ENCODE measurements at places on chromosomes 6 and 20.

GRCh38 chr20:51636123-51636522 lies 93.6 kb upstream of the NFATC2 start:
- no peak for DNase-seq

- no peak for DNase-seq
Measured at GRCh38 chr20:49762940-49763766, 49.5 kb upstream of the B4GALT5 start.

- DNase-seq = no peak
Measured at GRCh38 chr6:28771401-28772267, 152.2 kb downstream of the TRIM27 start.

DNA sequence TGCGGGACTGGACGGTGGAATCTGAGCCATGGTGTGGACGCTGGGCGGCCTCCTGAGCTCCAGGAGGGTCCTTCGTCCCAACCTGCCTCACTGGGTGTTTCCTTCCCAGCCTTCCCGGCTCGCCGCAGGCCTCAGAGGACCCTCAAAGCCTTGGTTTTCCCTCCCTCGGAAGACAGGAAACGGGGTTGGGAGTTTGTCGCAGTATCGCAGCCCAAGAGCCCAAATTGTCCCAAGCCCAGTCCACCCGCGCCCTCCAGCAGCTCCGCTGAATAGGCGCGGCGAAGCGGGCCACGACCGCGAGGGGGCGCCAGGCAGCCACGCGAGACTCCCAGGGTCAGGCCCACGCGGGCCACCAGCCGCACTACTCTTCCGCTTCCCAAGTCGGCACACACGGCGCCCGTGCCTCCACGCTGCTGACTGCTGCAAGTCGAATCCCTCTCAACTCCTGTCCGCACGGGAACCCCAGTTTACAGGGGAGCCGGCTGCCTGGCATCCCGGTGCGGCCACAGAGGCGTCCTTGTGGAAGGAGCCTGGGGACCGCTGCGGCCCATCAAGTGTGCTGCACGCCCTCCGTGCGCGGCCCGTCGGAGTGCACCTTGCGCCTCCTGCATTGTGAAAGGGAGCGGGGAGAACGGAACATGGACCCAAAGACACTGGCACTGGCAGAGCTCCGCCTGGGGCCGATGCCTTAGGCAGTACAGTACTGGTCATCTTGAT lies 40.4 kb upstream of the HMGA1 start:
- no peak for DNase-seq

GRCh38 chr6:162388383-162388777 lies 339.2 kb downstream of the PRKN start:
- DNase-seq = no peak

DNA sequence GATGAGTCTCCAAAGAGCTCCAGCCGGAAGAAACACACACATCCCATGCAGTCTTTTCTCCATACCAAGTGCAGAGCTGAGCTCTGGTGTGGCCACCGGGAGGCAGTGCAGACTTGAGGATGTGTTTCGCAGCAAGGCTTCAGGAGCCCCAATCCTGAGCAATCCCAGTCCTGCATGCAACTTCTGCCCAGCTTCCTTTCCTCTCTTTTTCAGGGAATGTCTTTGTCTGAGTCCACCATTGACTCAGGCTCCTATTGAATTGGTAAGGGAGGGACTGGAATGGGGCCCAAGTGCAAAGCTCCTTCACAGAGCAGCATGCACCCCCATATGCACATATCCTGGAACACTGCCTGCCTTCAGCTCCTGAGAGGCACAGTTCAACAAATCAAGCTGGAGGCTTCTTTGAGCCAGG lies 50.5 kb upstream of the ASIP start:
- DNase-seq = no peak

DNA sequence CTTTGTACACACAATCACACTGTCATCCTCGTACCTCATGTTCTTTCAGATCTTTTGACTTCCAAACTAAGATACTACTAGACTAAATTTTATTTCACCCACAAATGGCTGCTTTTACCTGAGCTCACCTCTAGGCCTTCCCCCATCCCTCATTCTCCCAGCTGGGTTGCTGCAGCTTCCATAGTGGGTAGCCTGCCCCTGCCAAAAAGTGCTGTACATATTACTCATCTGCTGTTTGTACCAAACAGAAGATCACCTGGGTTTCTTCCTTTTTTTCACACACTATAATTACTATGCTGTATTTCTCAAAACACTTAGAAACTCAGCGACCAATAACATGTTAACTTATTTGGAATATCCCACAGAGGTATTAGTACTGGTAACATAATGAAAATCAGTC lies 267.6 kb upstream of the PRDM1 start:
- no peak for DNase-seq

DNA sequence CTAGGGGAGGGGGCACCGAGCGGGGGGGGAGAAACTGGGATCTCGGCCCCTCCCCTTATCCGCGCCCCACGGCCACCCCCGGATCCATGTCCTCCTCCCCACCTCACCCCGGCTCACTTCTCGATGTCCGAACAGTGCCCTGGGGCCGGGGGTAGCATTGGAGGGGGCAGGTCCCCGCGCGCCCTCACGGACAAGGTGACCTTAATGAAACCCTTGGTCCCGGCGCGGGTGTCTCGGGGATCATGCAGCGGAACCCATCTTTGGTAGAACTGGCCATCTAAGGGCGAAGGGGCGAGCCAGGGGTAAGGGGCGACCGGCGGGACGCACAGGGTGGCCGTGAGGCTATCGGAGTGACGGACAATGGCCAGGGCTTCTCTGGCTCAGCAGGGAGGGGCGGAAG lies 13.6 kb upstream of the SPAG4 start:
- no peak for DNase-seq

DNA sequence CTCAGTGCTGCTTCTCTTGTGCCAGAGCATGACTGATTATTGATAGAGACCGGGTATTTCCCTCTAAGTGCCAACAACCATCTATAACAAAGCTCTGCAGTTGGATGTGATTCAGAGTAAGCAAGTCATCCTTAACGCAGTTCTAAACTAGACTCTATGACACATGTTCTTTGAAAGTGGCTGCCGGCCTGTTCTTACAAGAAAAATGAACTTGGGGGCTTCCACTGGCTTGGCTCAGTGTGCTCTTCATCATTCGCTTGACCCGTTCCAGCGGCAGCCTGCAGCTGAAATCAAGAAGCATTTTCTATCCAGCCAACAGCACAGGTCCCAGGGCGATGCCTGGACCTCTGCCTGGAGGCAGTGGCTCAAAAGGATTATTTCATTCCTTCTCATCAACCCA lies 29.8 kb downstream of the GFOD1 start:
- DNase-seq = no peak

- no peak for DNase-seq
Measured at GRCh38 chr6:70221715-70222438, 81.0 kb downstream of the COL9A1 start.

DNA sequence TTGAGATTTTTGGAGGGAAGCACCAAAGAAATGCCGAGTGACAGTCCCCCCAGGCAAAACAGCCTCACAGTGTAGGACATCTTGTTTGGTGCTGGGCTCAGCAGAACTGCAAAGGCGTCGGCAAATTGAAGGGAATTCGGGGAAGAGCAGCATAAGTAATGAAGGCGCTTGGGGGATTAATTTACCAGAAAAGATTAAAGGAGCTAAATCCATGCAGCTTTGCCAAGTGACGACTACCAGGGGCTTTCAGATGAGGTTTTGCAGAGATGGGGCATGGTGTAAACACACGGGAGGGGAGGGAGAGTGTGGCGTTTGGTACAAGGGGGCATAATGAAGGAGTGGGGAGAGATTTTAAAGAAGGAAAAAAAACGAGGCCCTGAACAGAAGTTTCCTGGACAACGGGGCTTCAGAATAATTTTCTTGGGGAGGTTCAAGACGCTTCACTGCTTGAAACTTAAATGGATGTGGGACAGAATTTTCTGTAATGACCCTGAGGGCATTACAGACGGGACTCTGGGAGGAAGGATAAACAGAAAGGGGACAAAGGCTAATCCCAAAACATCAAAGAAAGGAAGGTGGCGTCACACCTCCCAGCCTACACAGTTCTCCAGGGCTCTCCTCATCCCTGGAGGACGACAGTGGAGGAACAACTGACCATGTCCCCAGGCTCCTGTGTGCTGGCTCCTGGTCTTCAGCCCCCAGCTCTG lies 45.4 kb upstream of the CDH22 start:
- no peak for DNase-seq

DNA sequence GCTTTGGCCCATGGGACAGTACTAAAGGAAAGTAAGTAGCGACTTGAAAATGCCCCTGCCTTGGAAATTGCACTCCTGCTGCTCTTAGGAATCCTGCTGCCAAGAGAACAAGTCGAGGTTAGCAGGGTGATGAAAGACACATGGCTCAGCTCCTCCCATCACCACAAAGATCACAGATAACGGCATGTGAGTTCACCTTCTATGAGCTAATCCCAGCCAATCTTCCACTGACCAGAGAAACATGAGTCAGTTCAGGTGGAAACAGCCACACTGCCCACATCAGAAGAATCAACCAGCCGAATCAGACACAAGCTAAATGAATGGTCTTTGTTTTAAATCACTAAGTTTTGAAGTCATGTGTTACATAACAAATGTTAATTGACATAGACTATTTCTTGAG lies 106.3 kb downstream of the PRKN start:
- DNase-seq = no peak

GRCh38 chr6:4905826-4906225 lies 98.0 kb downstream of the RPP40 start:
- no peak for DNase-seq

Measured in cortex of kidney (tissue), 1 donor.